Tibial nerve (tissue), 4 donors: ENCODE measurements at places on chromosomes 7 and 10. TPM values are rescaled to one million over a fixed set of nuclear protein-coding genes. Genes with fewer than 3 reads are reported as not detected.
A peak's percentile ranks its signal among the peaks of the same experiment; 100 is the strongest.

DNA sequence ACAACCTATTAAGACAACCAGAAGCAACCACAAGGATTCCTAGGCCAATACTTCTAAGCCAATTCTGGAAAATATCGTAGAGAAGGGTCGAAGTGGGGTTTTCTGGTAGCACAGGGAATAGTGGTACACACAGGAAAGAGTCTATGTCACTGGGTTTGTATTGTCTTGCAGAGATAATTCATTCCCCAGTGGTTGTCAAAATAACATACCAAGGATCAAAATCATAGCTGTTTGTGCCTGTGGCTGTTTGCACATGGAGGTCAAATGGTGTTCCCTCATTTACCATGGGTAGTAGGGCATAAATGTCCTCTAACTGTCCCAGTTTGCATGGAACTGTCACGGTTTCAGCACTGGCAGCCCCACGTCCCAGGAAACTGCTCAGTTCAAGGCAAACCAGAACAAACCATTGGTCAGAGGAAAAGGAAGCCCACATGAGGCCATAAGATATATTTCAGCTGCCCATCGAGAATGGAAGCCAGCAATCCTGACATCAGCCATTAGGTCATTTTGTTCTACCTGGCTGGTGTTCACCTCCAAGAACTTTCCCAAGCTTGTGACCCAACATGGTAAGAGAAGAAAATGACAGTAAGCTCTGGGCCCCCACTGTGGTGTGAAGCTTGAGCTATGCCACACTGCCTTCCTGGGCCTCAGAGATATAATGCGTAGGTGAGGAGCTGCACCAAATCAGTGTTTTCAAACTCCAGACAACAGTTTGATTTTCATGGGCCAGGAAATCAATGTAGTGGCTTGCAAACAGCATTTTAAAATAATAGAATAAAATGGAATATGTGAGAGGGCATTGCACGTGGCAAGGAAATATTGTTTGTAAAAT is 53.9 kb upstream of the NFE2L3 start:
- H3K27me3 ChIP-seq = no peaks in the 10 kb centered on the region
- H3K36me3 ChIP-seq = no peaks in the 10 kb centered on the region
- H3K27ac ChIP-seq = no peak overlapping the region
- no peak overlapping the region for H3K4me3 ChIP-seq
- peaks cover 10% of the 10 kb centered on the region for H3K4me1 ChIP-seq
- no peak for DNase-seq

DNA sequence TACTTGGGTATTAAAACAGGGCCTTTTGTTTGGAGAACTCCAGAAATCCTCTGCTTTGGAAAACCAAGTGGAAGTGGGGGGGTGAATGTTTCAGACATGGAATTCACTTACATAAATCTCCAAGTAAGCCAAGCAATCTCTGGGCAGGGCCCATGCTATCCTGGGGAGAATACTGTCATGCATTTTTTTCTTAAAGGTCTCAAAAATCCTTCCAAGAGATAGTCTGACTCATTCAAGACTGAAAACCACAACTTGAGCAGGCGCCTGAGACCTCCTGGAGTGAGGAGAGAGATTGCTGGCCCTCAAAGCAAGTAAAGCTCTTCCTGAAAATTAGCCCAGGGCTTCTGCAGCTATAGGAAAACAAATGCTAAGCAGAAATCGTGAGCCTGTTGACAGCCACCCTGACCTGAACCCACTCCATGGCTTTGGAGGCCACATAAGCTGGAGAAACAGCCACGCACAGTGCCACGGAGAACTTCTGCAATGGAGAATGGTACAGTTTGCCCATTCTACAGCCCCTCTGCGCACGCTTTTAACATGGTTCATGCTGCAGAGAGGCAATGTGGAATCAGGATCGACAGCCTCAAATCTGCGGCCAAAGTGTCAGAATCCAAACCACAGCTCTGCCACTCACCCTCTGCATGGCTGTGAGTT is 203.1 kb upstream of the AUTS2 start:
- no peak overlapping the region for H3K4me3 ChIP-seq
- H3K27ac ChIP-seq = no peak overlapping the region
- H3K27me3 ChIP-seq = no peaks in the 10 kb centered on the region
- no peaks in the 10 kb centered on the region for H3K36me3 ChIP-seq

- peaks cover 7% of the 10 kb centered on the region for H3K4me1 ChIP-seq
- H3K27ac ChIP-seq = no peak overlapping the region
- no peaks in the 10 kb centered on the region for H3K27me3 ChIP-seq
Measured at GRCh38 chr10:132310701-132311337, 3.1 kb upstream of the STK32C start.

DNA sequence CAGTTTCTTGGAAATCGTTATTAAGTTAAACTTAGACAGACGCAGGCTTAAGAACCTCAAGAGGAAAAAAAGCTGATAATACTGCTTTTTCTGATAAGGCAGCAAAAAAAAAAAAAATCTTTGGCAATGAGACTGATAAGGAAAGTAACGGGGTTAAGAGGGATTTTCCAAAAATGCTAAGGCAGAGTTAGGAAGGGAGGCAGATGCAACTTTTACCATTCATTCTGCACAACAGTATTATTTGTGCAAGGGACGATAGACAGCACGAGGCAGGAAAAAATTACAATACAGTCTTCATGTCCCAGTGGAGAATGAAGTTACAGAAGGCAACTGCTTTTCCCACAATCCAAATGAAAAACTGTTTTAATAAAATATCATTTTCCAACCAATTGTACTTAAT is 194.0 kb downstream of the DOCK4 start:
- no peaks in the 10 kb centered on the region for H3K36me3 ChIP-seq
- H3K4me3 ChIP-seq = no peak overlapping the region
- DNase-seq = no peak
- no peak overlapping the region for H3K27ac ChIP-seq

Gene OR2A5
- total RNA-seq = not detected

DNA sequence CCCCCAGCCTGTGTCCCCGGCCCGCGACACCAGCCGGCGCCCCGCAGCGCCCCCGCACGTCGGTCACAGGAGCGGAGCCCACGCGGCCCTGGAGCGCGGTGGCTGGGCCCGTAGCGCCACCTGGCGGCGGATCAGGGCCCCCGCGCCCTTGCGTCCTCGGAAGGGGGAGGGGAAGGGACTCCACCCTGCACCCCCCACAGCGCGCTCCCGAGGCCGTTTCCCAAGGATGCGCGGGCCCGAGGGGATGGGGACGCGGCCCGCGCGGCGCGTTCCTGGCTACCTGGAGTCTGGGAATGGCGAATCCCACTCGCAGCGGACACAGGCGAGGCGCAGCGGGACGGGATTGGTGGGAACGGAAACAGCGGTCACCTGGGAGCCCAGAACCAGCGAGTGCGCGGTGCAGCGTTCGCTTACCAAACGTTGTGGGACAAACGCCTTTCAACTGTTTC is 23.8 kb upstream of the MKI67 start:
- DNase-seq = peak; percentile 29
- no peak overlapping the region for H3K27ac ChIP-seq
- H3K36me3 ChIP-seq = no peaks in the 10 kb centered on the region
- H3K27me3 ChIP-seq = peaks cover 20% of the 10 kb centered on the region

Gene UPK3B
- total RNA-seq = 2.5 TPM

DNA sequence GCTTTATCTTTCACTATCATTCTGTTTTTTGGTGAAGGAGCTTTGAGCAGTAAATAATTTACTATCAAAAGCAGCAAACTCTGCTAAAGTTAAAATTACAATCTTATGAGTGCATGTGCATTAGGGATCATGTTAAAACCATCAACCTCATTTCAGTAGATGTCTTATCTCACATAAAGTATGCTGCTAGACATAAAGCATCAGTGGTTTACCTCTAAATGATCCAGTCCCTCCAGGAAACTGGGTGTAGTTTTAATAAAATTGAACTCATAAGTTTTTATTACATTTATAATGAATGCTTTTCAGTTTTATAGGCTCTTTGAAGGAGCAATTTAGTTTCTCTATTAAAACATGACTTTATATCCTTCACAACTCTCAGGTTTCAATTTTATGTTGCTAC is 108.7 kb downstream of the LRRN3 start:
- no peak for DNase-seq
- H3K4me3 ChIP-seq = no peak overlapping the region
- no peaks in the 10 kb centered on the region for H3K36me3 ChIP-seq
- no peaks in the 10 kb centered on the region for H3K27me3 ChIP-seq

Gene ICA1
- total RNA-seq = 12.8 TPM

Gene RSPH10B
- total RNA-seq = not detected

Gene LRGUK
- total RNA-seq = 0.39 TPM

DNA sequence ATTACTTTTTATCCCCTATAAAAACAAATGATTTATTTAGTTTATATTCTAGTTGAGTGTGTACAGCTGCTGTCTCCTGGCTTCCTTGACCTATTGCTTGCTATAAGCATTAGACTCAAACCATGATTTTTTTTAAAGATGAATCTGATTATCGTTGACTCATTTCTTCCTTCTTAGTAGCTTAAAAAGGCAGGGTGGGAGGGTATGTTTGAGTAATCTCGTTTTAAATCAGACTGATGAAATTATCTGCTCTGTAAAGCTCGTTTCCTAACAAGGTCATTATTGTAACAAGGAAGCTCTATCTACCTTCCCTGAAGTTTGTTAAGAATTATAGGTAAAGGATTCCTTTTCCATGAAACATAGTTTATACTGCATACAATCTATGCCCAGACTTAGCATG is 276.3 kb upstream of the KCND2 start:
- H3K4me1 ChIP-seq = no peaks in the 10 kb centered on the region
- H3K36me3 ChIP-seq = no peaks in the 10 kb centered on the region
- DNase-seq = no peak
- H3K27ac ChIP-seq = no peak overlapping the region

GRCh38 chr7:39855325-39855674 is 94.8 kb upstream of the CDK13 start:
- DNase-seq = no peak
- H3K4me3 ChIP-seq = peak overlapping the region; percentile 34
- no peaks in the 10 kb centered on the region for H3K27me3 ChIP-seq
- H3K27ac ChIP-seq = no peak overlapping the region
- H3K36me3 ChIP-seq = no peaks in the 10 kb centered on the region

GRCh38 chr7:116862951-116863670 is 724 bp downstream of the CAPZA2 start:
- H3K27me3 ChIP-seq = no peaks in the 10 kb centered on the region
- H3K27ac ChIP-seq = peak overlapping the region; percentile 98
- H3K4me1 ChIP-seq = peaks cover 16% of the 10 kb centered on the region
- no peaks in the 10 kb centered on the region for H3K36me3 ChIP-seq
- DNase-seq = no peak
- peak overlapping the region; percentile 98 for H3K4me3 ChIP-seq

Gene TMEM229A
- total RNA-seq = not detected

- H3K27ac ChIP-seq = no peak overlapping the region
- no peak for DNase-seq
- no peaks in the 10 kb centered on the region for H3K27me3 ChIP-seq
- no peak overlapping the region for H3K4me3 ChIP-seq
Measured at GRCh38 chr7:128033246-128033645, 2.0 kb upstream of the LRRC4 start.

Gene WASHC2A
- 41.7 TPM for total RNA-seq

DNA sequence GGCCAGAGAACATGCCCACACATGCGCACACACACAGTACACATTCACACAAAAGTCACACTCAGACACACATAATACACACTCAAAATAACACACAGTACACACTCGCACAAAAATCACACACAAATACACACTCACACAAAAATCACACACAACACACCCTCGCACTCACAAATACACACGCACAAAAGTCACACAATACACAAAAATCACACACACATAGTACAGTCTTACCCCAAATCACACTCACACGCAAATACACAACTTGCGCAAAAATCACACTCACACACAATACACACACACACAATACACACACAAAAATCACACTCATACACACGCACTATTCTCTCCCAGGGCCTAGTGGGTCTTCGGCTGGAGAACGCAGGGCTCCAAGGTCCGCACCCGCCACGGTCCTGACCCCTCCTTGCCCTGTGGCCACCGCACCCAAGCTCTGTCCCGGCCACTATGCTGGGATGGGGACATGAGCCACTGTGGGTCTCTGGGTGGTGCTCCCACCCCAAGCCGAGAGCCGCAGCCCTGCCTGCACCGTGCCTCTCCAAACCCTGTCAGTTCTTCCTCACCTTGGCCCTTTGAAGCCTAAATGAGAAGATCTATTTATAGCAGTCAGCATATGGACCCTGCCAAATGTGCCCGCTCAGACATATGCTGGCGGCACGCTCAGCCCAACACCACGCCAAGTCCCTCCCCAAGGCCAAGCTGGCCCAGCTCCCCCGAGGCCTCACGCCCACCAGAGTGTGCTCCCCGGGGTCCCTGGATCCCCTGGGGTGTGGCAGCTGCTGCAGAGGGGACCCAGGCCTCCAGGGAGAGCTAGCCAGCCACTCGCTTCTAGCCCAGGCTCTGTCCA is 55.9 kb downstream of the ELFN1 start:
- no peak for DNase-seq
- no peaks in the 10 kb centered on the region for H3K4me1 ChIP-seq
- H3K36me3 ChIP-seq = no peaks in the 10 kb centered on the region
- H3K4me3 ChIP-seq = no peak overlapping the region
- H3K27me3 ChIP-seq = no peaks in the 10 kb centered on the region
- no peak overlapping the region for H3K27ac ChIP-seq

GRCh38 chr10:95693668-95694534 is at the start of gene TCTN3:
TSS of gene TCTN3 (minus strand) at chr10:95693927. CDS start at chr10:95693899, 28 bp downstream.
- H3K27me3 ChIP-seq = no peaks in the 10 kb centered on the region
- peak; percentile 96 for DNase-seq
- peak within 1 kb of the TSS; percentile 91 for H3K27ac ChIP-seq
- H3K4me1 ChIP-seq = peaks cover 13% of the 10 kb centered on the region

Gene FKBP6
- not detected for total RNA-seq

Gene COL1A2
- 362 TPM for total RNA-seq

GRCh38 chr10:102492983-102493382 is 9.5 kb downstream of the ACTR1A start:
- no peaks in the 10 kb centered on the region for H3K36me3 ChIP-seq
- H3K27me3 ChIP-seq = no peaks in the 10 kb centered on the region
- no peaks in the 10 kb centered on the region for H3K4me1 ChIP-seq
- no peak for DNase-seq

DNA sequence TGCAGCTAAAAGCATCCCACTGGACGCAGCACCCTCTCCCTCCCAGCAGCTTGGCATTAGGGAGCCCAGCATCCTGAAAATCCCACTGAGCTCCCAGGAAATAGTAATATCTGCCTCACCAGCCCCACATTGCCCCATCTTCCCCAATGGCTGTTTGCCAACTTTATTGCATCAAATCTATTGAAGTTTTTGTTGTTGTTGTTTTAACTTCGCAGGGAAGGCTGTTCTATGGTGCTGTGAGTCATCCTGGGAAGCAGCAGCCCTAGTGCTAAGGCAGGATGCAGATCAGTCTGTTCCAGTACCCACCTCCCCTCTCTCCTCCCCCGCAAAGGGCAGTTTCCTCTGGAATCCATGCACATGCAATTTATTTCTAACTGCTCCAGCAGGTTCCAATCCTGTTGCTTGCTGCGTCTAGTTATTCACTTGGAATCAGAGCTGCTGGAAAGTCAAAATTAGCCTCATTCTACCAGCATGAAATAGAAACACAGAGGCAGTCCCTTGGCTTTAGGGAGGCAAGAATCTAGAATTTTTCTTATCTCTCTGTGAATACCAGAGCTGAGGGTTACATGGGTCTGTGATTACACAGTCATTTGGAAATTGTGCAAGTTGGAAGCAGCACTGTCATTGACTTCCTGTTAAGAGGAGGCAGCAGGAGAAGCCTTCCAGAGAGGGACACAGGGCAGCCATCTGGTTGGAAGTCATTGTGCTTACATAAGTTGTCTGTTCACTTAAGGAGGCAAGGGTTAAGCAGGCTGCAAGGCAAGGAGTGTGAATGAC is 115.9 kb upstream of the CACUL1 start:
- H3K27ac ChIP-seq = no peak overlapping the region
- no peak overlapping the region for H3K4me3 ChIP-seq
- no peak for DNase-seq
- H3K36me3 ChIP-seq = no peaks in the 10 kb centered on the region
- no peaks in the 10 kb centered on the region for H3K27me3 ChIP-seq
- H3K4me1 ChIP-seq = no peaks in the 10 kb centered on the region

Gene ZNF518A
- 36.7 TPM for total RNA-seq

Gene C7orf33
- not detected for total RNA-seq
